WERI-Rb-1 (cell line): ENCODE measurements at places on chromosomes 7 and 10.

GRCh38 chr10:91632671-91633550 lies at the start of gene PPP1R3C:
Gene PPP1R3C, minus strand, starts transcription at chr10:91633071. Its CDS starts 102 bp downstream, at chr10:91632969.
- peak; percentile 92 for DNase-seq

DNA sequence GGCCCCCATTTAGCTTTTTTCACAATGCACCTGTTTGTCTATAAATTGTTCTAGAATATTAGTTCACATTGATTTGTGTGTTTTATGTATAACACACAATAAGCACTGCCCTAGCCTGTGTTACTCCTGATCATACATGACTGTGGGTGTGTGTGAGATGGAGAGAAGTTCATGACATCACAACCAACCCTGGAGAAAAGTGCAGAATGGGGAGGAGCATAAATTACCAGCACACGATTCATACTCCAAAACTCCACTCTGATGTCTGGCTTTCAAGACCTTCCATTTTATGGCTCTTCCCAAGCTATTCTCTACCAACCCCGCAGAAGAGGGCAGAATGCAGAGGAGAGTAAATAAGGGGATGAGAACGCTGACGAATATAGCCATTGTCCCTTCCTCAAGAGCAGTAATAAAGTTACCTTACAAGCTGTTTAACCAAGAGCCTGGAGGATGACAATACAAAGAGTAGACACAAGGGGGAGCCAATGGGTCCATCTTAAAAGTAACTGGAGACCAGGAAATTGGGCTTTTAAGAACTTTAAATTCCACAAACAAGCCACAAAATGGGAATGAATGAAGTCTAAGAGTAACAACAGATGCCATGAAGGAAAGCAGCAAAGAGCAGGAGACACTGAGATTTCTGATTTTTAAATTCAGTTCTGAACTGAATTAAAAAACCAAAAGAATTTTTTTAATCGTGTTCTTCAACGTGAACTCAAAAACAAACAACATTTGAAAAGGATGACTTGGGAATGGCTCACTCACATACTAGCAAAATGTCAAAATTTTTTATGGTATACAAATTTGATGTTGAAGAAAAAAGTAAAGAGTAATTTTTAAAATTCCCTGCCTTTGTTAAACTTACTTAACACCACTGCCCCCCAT lies 159.6 kb downstream of the PARD3 start:
- DNase-seq: peak; percentile 17

DNA sequence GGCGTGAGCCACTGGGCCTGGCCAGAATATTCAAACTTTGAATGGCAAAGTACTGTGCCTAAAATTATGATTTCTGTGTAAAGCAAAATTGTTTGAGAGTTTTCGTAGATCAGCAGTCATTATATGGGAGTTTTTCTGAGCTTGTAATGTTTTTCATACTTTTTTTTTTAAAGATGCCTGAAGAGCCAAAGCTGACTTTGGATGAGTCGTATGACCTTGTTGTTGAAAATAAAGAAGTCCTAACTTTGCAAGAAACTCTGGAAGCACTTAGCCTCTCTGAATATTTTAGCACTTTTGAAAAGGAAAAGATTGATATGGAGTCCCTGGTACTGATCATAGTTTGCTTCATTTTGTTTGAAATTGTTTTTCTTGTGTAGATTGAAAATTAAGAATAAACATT lies 26.7 kb downstream of the SEC23IP start:
- DNase-seq: no peak

DNA sequence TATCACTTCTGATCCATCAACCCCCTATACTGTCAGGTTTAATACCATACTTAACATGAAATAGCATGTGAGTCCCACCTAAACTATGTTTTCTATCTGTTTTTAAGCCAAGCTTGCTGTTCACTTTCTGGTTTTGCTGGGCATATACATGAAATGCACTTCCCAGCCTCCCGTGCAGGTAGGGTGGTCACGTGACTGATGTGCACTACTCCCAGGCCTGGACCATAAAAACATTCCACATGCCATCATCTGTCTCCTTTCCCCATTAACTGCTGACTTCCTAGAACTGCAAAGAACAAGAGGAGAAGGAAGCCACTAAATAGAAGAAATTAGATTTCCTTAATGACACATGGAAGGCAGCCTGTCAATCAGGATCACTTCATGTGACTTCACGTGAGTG lies 40.1 kb upstream of the CALD1 start:
- no peak for DNase-seq

DNA sequence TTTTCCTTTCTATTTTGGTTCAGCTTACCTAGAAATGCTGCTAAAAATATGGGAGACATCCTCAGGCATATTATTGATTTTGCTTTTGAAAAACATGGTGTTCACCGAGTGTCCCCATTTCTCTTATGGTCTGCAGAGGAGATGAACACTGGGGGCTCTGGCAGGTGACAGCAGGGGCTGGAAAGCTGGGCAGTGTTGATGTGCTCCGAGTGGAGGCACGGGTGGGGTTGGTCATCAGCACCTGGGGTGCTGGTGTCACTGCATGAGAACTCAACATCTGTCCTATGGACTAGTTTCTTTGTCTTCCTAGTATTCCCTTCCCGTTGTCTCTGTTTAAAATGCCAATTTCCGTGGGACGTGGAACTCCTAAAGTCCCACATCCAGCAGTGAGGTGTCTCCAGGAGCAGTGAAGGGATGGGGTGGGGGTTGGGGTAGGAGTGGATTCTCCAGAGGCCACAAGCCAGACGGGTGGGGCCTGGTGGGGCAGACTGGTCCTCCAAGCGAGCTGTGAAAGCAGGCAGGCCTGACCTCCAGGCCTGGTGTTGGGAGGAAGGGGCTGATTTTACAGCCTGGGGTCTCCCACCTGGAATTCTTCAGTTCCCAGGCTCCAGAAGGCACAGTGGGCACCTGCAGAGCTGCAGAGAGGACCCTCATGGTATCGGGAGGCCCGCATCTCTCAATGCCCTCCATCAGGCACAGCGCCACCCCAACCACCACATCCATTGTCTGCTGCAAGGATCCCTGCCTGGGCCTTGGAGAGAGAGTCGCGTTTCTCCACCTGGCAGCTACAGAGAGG lies 24.4 kb downstream of the ZNF775 start:
- peak; percentile 8 for DNase-seq

GRCh38 chr7:29019387-29019786 lies 61.3 kb upstream of the TRIL start:
- DNase-seq: no peak

- DNase-seq: peak; percentile 70
Measured at GRCh38 chr10:68871105-68871711, 29.9 kb upstream of the DDX50 start.

DNA sequence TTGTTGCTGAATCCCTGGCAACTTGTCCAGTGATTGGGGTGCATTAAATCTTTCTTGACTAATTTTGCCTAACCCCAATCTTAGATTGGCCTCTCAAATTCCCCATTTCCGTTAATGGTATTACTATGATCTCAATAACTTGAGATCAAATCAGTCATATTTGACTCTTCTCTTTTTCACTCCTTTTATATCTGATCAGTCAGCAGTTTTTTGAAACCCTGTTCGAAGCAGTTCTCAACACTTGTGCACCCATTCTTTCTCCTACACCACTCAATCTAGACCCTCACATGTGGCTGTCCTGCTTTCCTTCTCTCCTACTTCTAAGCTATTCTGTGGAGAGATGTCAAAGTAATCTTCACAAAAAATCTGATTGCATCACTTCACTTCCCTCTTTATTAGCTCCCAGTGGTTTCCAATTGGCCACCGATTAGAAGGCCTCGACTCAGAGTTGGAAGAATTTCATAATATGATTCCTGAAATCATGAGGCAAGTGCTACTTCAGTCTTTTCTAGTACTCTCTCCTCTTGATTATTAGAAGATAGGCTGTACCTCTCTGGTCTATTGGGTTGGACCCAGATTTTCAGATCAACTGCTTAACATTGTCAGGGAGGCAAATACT lies 128.9 kb downstream of the ZNF365 start:
- DNase-seq: no peak

GRCh38 chr7:2016761-2017480 lies 215.8 kb downstream of the MAD1L1 start:
- DNase-seq: no peak

DNA sequence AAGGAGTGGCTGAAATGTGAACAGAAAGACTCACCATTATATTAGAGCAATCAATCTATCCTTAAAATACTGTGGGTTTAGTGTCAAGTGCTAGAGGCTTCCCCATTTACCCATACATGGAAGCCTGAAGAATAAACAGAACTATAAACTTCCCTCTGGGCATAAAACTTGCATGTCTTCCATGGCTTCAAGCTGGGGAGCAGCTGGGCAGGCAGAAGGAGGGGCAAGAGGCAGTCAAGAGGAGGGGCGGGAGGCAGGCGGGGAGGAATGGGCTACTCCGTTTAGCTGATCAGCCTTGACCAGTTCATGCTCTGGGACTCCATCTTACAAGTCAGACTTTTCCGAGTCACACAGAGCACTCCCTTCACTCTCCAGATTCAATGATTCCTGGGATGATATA lies 3.5 kb upstream of the PRSS1 start:
- peak; percentile 30 for DNase-seq

GRCh38 chr7:20158684-20159083 lies 58.5 kb downstream of the MACC1 start:
- no peak for DNase-seq

DNA sequence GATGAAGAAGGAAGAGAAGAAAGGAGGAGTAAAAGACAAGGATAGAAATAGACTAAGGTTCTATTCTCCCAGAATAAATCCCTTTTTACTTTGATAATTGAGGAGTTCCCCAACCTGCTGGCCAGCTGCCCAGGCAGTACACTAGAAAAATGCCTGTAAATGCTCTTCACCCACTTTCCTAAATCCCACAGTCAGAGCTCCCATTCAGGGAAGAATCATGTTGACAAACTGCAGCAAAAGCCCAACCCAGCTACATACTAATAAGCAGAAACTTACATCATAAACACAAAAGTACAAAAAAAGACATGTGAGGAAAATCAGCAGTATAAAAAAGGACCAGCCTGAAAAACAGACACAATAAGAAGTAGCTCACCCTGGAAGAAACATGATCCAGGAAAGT lies 15.8 kb upstream of the KDM7A start:
- no peak for DNase-seq

- DNase-seq: no peak
Measured at GRCh38 chr7:41825927-41826480, 123.1 kb upstream of the INHBA start.

- no peak for DNase-seq
Measured at GRCh38 chr10:127351542-127351941, 155.2 kb upstream of the INSYN2A start.

DNA sequence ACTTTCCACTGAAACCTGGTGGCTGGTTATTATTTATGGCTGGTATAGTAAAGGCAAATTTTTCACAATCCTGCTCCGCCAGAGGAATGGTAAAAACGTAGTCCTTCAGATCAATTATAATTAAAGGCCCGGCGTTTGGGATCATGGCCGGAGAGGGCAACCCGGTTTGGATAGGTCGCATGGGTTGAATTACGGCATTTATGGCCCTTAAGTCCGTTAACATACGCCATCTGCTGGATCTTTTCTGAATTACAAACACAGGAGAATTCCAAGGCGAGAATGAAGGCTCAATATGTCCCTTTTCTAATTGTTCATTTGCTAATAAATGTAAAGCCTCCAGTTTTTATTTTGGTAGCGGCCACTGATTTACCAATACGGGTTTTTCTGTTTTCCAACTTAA lies 11.3 kb upstream of the TAS2R3 start:
- no peak for DNase-seq

DNA sequence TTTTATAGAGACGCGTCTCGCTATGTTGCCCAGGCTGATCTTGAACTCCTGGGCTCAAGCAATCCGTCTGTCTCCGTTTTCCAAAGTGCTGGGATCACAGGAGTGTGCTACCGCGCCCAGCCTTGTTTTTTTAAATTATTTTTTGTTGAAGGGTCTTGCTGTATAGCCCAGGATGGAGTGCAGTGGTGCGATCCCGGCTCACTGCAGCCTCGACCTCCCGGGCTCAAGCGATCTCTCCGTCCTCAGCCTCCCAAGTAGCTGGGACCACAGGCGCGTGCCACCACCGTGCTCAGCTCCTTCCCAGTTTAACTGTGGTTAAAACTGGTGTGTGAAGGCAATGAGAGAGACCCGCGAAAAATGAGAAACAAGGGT lies 11.0 kb upstream of the HNRNPF start:
- no peak for DNase-seq

- no peak for DNase-seq
Measured at GRCh38 chr7:103148131-103148993, 537 bp downstream of the NAPEPLD start.

DNA sequence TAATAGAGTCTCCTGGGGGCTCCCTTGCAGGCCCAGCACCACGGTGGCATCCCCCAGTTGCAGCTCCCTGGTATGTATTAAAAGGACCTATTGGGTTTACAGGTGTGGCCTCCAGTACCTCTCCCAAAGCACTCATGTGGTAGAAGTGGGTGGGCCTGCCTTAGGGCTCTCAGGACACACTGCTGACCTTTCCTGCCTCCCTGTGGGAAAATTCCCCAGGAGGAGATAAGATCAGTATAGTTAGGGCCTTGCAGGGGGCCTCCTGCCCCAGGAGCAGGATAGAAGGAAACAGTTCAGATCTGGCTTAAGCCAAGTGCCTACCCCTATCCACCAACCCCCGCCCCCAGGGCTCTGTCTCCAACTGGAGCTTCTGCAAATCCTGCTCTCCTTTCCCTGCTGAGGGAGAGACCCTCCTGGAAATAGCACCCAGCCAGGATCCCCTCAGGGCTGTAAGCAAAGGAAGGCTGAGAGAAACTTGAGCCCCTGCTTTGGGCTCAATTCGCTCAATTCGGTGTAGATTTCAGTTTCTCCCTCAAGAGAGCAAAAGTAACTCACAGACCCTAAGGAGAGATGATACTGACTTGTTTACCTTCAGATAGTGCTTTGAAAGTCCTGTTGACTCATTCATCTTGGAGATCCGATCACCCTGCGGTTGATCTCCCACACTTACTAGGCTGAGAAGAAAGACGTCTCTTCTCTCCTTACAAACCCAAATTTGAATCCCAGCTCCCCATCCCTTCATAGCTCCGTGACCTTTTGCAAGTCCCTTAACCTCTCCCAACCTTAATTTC lies 130.6 kb downstream of the WDR11 start:
- DNase-seq: peak; percentile 58

DNA sequence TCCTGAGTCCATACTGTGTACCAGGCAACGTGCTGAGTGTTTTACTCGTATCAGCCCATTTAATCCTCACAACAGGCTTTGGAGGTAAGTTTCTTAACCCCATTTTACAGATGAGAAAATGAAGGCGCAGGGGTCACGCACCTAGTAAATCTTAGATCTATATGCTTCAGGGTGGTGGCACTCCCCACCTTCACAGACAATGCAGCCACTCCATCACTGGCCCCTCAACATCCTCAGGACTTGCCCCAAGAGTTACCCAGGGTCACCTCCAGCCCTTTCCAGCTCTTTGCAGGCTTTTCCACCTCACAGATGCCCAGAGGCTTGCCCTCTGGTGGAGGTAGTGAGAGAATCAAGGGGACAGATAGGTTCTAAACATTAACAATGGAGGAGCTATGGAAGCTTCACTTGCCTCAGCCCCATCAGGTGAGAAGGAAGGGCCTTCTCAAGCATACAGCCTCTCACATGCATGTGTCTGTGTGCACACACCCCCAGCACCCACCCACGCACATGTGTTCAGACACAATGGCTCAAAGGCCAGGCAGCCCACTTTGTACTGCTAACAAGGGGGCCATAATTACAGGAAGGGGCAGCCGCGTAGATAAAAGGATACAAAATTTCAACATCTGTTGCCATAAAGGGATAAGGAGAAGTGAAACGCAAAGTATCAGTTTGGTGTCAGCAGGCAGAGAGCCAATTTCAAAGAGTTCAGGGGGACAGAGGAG lies 29.1 kb downstream of the DPCD start:
- no peak for DNase-seq
